ENCODE measurements at places on chromosomes 6 and 20.

DNA sequence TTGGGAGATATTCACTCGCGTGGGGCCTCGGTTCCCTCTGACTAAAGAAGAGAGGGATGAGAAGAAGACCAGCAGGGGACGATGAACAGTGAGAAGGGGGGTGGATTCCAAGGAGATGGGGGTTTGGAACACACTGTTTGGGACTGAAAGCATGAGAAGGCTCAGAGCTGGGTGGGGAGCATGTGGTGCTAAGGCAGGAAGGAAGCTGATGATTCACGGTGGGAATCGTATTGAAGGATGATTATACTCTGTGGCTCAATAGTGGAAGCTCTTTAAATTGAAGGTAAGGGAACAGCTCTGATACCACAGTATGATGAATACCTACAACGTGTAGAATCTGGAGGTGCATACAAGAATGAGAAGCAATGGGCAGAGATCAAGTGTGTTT lies 117.5 kb upstream of the KCNK16 start:
- no peak for DNase-seq

GRCh38 chr6:126784161-126784790 lies 334.2 kb upstream of the RSPO3 start:
- no peak for DNase-seq

DNA sequence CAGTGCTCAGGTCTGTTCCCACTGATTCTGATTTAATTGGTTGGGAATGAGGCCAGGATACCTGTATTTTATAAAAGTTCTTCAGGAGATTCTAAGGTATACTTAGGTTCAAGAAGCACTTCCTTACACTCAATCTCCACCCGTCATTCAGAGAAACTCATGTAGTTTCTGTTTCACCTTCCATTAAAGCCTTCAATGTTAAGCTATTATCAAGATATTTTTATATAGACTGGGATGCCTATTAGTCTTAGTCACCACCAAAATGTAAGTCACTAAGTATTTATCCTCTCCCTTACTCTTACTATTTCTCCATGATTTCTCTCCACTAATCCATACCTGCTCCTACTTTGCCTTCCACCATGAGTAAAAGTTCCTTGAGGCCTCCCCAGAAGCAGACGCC lies 38.1 kb upstream of the GCLC start:
- DNase-seq, result no peak

GRCh38 chr20:1463971-1464570 lies 2.6 kb downstream of the NSFL1C start:
- DNase-seq, result no peak

DNA sequence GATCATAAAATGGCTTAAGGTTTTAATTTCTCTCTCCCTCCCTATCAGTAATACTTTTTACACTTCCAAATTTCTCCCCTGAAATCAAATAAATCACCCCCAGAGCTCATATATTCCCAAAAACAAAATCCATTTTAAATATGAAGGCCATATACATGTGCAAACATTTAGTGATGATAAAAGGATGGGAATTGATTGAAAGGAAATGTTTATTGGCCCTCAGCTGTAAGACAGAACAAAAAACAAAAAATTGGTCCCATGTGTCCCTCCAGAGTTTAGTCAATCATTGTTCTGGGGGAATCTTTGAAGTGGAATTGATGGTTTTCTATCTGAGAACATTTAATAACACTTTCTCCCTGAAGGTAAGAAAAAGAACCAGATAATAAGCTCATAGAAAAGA lies 91.7 kb downstream of the COL12A1 start:
- no peak for DNase-seq

GRCh38 chr6:95578106-95578410 lies 723 bp downstream of the MANEA start:
- no peak for DNase-seq

GRCh38 chr6:72649032-72649984 lies 27.4 kb downstream of the KCNQ5 start:
- no peak for DNase-seq

GRCh38 chr6:51927450-51927849 lies 160.0 kb downstream of the PKHD1 start:
- DNase-seq, result no peak

DNA sequence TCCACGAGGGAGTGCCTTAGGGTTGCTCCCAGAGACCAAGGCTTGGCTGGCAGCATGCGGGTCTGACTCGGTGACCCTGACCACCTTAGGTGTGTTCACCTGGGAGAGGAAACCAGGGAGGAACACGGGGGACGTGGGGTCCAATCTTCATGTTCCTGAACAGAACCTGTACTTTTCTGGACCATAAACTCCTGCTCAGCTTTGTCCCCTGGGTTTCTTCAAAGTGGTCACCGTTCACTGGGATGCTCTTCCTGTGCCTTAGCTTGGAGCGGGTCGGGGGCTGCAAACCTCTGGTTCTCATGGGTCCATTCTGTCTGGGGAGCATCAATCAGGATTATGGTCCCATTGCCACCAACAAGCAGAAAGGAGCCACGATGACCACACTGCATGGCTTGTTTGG lies 333.5 kb downstream of the QKI start:
- no peak for DNase-seq

GRCh38 chr6:56238352-56238751 lies 9.0 kb downstream of the COL21A1 start:
- DNase-seq, result no peak

DNA sequence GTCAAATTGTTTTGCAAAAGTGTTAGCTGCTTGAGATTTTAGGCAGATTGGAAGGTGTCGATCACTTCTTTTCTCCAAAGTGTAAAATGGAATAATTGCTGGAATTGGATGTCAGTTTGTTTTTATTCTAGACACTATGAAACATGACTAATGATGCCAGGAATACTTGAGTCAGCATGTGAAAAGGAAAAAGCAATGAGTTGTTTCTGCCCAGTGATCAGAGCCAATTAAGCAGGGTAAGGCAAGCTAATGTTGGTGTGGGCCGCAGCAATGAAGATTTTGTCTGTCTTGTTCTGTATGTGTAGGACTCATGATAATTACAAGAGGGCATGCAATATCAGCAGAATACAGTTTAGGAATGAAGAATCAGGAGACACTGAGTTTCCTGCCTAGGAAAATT lies 110.3 kb downstream of the CARMIL1 start:
- no peak for DNase-seq

DNA sequence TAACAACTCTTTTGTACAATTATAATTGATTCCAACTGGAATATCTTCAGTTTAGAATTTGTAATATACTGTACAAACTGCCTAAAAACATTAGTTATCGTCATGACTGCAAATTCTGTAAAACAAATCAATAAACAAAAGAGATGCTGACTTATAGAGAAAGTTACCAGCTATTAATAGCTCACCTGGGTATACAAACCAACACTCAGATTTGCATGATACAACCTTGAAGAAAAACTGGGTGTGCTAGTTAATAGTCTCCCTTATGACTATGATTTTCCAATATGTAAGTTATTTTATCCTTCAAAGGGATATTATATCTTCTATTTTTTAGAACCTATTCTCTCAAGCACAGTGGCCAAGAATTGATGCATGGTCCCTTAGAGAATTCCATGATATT lies 698.5 kb downstream of the FRK start:
- no peak for DNase-seq

DNA sequence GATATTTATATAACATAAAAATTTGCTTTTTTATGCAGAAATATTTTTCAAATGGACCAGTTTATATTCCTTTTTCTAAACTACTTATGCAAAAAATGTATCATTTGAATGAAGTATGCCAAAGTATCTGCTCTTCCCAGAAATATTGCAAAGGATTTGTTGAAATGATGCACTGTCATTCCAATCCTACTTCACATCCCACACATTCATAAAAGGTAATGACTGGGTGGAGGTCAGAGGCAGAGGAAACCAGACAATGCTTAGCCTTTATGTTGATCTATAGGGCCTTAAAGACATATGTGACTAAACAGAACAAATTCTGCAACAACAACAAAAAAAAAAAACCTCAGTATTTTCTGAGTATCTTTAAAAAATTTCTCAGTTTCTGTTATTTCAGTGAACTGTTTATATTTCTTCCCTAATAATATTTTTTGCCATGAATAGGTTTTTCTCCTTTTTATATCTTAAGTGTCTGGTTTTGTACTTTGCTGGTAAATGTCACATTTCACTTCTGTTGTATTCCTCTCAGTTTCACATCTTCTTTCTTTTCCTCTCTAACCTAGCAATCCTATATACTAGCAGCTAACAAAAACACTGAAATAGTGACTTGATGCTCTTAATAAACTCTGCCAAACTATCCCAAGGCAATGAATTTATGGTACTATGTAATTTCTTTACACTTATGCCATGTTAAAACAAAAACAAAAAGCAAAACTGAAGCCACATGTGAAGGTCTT lies 374.1 kb downstream of the BCKDHB start:
- DNase-seq, result no peak

GRCh38 chr6:15763837-15764236 lies 101.0 kb upstream of the DTNBP1 start:
- DNase-seq, result no peak

GRCh38 chr6:29916741-29917140 lies 25.6 kb upstream of the HLA-A start:
- no peak for DNase-seq

DNA sequence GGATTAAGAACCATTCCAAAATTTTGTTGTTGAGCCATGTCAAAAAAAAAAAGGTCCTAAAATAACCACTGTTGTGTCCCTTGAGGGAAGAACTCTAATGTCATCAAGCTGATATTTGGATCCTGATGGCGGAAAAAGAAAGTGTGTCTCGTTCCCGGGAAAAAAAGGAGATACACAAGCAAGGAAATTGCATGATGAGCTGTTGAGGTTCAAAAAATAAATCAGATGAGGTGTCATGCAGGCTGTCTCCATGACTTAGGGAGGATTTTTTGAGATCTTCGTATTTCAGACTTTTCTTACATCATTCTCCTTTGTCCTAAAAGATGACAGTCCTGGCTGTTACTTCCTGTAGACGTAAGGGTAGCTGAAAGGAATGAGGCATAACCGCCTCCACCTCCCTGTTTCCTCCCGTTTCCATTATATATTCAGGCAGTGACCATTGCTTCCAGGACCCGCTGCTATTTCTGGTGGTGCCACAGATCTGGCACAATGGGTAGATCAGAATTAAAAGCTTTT lies 117.3 kb upstream of the TNFAIP3 start:
- no peak for DNase-seq

DNA sequence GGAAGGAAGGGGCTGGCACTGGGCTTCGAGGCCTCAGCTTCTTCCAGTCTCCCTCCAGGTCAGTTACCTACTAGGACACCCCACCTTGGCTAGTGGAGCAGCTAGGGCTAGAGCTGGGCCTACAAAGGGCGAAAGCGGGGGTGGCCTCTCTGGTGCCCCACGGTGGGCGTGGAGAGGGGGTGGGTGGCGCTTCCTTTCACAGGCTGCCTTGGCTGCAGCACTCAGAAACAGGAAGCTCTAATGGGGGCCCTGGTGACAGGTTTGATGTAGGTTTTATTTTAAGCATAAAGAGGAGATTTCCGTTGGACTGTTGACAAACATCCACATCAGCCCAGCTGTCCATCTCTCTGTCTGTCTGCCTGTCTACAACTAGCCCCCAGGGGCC lies 13.4 kb downstream of the FAM110A start:
- DNase-seq, result peak; percentile 20

DNA sequence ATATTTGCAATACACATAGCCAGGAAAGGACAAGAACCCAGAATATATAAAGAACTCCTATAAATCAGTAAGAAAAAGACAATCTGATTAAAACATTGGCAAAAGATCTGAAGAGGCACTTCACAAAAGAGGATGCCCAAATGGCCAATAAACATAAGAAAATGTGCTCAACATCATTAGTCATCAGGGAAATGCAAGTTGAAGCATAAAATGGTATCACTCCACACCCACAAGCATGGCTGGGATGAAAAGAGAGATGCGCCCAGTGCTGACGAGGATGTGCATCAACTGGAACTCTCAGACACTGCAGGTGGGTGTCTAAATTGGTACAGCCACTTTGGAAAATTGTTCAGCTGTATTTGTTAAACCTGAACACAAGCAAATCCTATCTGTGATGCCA lies 42.4 kb upstream of the MLN start:
- no peak for DNase-seq

DNA sequence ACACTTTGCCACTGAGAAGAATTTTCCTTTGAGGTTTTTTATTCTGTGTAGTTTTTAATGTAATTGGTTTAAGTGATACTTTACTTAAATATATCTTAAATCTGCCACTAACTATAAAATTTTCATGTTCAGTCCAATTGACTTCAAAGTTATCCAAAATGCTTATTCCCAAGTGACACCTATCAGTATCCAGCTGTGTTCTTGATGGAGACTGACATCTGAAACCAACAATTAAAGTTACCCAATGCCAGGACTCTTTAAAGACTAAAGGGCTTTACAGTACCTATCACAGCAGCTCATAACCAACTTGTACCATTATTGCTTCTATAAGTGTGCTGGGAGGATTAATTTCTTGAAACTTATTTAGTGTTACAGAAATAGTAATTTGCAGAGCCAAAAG lies 13.8 kb upstream of the EYA4 start:
- DNase-seq, result no peak

DNA sequence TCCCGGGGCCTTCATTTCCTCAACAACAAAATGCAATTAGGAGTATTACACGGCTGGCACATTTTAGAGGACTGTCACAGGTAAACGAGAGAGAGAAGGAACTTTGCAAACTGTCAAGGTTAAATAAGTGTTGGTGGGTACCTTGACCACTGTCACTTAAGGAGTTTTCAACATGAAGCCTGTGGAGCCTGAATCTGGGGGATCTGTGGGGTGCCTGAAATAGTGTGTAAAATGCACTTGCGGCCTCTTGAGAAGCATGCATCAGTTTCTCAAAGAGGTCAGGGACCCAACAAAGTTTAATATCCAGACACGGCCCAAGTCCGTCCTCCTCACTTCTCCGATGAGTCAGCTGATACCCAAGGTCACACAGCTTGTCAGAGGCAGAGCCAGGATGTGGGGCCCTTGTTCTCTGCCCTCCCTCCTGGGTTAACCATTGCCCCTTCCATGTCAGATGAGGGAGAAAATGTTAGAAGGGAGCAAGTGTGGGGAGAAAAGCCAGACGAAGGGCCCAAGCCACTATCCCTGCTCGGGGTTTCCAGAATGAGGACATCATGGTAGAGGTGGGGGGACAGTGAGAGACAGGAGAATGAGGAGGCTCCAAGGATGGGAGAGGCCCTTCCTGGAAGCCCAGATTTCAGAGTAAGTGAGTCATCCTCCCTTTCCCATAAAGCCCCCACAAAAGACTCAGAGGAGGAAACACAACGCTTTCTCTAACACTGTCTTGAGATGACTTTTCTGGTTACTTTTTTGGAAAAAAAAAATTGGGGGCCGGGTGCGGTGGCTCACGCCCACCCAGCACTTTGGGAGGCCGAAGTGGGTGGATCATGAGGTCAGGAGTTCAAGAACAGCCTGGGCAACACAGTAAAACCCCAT lies 42.2 kb downstream of the C6orf132 start:
- no peak for DNase-seq

DNA sequence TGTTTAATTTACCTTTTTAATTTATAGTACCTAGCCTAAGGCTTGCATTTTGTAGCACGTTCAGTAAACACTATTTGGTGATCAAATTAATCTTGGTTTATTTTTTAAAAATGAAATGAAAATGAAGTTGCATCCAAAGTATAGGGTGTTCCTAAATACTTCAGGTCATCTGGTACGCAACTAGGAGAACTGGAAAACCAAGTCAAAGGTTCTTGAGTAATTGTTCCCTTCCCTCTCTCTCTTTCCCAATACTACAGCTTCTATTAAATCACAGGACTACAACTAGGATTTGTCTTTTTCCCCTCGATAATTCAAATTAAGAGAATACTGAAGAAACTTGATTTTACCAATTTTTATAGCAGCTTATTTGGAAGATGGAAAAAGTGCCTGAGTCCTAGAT lies 27.9 kb downstream of the CSNK2A1 start:
- no peak for DNase-seq

Data from stimulated activated CD8-positive, alpha-beta memory T cell treated with anti-CD3 and anti-CD28 coated beads, Interleukin-7, amount 100 ng/mL, for 1 hour (primary cell).